ENCODE measurements at places on chromosomes 3 and 15.

DNA sequence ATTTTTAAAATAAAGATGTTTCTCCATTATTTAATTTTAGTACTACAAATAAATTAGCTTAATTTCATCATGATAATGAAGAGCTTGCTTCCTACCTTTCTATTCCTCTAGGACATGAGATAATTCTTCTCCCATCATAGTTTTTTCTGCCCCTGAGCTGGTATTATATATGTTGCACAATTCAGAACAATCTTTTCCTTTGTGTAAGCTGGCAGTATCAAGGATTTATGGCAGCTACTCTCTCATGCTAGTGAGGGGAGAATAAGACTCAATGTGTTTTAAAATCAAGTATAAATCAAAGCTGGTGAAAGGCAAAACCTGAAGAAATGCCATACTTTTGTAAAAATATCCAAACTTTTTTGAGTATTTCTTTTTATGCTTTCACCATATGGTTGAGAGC is 1405.3 kb downstream of the SI start:
- DNase-seq = no peak

- no peak for DNase-seq
Measured at GRCh38 chr15:56913670-56914069, 4.8 kb upstream of the TCF12 start.

DNA sequence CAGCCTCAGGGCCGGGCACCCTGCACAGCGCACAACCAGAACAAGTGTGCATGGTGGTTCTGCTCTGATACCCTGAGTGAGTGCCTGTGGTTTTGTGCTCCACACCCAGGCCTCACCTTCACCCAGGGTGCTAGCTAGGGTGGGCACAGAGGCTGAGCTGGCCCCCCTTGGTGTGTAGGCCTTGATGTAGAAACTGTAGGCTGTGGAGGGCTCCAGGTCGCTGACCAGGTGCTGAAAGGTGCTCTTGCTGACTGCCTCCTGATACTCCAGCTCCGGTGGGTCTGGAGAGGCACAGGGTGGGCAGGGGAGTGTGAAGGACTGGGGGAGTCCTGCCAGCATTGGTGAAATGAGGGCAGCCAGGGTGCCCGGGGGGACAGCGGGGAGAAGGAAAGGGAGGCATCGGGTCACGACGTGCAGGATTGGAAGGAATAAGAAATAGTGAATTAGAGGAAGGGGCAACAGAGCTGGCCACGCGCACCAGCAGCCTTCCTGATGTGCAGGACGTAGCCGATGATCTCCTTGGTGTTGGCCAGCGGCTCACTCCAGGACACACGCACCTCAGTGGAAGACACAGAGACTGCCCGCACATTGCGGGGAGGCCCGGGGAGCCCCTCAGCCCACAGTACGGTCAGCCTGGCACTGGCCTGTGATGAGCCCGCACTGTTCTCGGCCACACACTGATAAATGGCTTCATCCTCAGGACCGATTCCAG is 26.6 kb downstream of the RNU5B-1 start:
- DNase-seq = no peak

DNA sequence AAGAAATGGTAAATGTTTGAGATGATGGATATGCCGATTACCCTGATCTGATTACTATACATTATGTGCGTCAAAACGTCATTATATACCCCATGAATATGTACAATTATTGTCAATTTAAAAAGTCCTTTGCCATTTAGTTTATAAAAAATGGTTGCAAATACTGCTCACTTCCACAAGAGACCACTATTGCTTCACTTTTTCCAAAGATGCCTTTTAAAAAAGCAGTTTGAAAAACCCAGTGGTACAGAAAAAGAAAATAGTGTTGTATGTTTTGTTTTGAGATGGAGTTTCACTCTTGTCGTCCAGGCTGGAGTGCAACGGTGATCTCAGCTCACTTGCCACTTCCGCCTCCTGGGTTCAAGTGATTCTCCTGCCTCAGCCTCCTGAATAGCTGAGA is 39.3 kb downstream of the EDEM1 start:
- no peak for DNase-seq

Measured in ELF-1 (cell line).